ENCODE measurements at places on chromosomes 11 and 22.

- DNase-seq: no peak
Measured at GRCh38 chr11:63760487-63761079, 8.0 kb downstream of the ZFTA start.

DNA sequence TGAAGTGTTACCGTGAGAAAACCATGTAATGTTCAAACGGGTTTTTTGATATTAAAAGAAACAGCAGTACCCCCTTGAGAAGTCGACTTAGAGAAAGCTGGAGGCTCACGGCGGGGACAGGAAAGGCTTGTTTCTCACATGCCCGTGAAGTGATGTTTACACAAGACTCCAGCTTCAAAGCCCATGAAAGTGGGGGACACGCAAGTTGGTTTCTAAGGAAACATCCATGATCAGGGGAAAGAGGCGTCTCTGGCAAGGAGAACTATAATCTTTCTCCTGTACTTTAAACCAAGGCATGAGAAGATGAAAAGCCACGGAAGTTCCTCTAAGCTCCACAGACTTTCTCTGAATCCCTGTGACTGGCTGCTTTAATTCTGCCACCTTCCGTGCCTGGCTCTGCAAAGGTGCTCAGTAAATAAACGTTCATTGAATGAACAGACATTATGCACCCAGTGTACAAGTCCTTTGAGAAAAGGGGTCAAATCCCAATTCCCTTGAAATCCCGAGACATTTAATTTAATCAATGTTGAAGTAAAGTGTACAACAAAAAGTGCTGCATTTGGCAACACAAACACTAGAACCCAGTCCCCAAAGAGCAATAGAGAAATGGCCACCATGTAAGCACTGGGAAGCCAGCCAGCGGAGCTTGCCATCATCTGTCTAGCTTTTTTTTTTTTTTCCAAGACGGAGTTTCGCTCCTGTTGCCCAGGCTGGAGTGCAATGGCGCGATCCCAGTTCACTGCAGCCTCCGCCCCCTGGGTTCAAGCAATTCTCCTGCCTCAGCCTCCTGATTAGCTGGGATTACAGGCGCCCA is 58.7 kb downstream of the AHNAK start:
- DNase-seq: no peak

DNA sequence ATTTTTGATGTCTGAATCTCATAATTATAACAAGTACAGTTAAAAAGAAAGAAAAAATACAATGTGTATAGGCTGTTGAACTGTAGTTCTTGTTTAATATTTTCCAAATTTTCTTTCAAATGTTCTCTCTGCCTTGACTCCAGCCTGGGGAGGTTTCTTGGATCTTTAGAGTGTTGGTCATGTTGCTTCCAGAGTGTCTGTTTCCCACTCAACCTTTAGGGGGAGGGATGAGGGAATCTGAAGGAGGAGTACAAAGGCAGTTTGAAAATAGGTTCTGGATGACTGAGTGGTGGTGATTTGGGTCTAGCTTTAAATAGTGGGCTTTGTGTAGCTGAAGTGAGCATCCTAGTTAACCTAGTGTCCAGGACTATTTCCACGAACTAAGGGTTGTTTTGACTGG is 2.0 kb downstream of the CTNND1 start:
- DNase-seq: peak; percentile 23

DNA sequence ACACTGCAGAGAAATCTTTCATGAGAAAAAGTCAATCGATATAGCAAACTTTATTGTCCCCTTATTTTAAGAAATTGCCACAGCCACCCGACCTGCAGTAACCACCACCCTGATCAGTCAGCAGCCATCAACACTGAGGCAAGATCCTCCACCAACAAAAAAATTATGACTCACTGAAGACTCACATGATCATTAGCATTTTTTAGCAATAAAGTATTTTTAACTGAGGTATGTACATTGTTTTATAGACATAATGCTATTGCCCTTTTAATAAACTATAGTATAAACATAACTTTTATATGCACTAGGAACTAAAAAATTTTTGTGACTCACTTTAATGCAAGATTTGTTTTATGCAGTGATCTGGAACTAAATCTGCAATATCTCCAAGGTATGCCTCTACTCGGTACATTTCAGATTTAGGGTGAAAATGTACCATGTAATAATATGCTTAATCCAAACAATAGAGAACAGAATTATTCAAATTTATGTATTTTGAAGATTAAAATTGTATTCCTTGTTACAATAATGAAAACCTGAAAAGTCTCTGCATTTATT is 79.2 kb upstream of the CEP126 start:
- no peak for DNase-seq

- DNase-seq: no peak
Measured at GRCh38 chr11:134759274-134759673, 347.2 kb upstream of the B3GAT1 start.

- no peak for DNase-seq
Measured at GRCh38 chr22:48705159-48705916, 1122.3 kb downstream of the BRD1 start.

GRCh38 chr11:18320617-18321016 is 1.3 kb downstream of the HPS5 start:
- no peak for DNase-seq

DNA sequence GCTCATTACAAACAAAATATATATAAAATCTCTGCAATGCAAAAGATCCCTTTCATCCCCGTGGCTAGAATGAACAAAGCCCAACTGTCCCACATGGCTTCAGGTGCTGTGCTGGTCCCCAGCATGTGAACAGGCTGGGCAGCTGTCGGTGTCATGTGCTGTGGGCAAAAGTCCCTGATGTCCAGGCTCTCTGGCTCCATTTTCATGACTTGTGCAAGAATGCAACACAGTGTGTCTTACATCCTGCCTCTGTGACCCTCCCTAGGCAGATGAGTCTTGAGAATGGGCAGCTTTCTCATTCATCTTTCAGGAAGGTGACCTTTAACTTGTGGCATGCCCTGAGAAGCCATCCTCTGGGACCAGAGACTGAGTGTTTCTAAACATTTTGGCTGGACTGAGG is 14.5 kb downstream of the GUCD1 start:
- no peak for DNase-seq

- no peak for DNase-seq
Measured at GRCh38 chr11:107747622-107748021, 35.8 kb upstream of the SLN start.
